ENCODE measurements at places on chromosomes 7 and 10. TPM values are rescaled to one million over a fixed set of nuclear protein-coding genes. Genes with fewer than 3 reads are reported as not detected.

PRSS1 gene
- total RNA-seq: not detected

GSTO2 gene
- 1.9 TPM for total RNA-seq

CCDC146 gene
- total RNA-seq: 12.9 TPM

CNNM2 gene
- total RNA-seq: 10.1 TPM

HOXA6 gene
- 9.1 TPM for total RNA-seq

PRKAR1B gene
- total RNA-seq: 10.1 TPM

ADRA2A gene
- total RNA-seq: 6.6 TPM

SNX10 gene
- total RNA-seq: 4.0 TPM

DNA sequence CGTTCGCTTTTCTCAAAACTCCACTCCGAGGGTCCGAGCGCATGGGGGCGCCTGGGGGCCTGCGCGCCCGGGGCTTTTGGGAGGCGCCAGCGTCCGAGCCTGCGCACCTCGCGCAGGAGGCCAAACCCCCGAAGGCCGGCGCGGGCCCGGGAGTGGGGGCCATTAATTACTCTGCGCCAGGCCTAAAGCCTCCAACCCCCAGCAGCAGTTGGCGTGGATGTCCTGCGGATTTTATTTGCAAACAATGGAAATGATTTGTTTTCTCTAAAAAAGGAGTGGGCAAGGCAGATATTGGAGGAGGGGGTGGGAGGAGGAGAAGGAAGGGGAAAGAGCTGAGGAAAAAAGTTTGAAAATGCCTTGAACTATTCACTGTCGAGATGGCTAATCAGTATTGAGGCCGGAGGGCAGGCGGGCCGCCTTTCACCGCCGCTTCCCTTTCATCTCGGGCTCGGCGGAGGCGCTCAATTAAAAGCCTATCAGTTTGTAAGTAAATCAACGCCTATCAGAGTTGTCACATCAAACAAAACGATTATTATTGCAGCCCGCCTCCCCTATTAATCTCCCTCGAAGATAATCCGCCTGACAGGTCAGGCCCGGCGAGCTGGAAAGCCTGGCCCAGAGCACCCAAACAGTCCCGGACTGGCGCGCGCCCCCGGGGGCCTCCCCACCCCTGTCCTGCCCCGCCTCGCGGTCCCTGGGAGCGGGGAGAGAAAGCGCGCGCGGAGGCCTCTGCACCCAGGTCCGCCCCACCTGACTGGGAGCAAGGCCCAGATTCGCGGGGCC, 3.4 kb upstream of the ZNF503 start:
- DNase-seq: no peak

DNA sequence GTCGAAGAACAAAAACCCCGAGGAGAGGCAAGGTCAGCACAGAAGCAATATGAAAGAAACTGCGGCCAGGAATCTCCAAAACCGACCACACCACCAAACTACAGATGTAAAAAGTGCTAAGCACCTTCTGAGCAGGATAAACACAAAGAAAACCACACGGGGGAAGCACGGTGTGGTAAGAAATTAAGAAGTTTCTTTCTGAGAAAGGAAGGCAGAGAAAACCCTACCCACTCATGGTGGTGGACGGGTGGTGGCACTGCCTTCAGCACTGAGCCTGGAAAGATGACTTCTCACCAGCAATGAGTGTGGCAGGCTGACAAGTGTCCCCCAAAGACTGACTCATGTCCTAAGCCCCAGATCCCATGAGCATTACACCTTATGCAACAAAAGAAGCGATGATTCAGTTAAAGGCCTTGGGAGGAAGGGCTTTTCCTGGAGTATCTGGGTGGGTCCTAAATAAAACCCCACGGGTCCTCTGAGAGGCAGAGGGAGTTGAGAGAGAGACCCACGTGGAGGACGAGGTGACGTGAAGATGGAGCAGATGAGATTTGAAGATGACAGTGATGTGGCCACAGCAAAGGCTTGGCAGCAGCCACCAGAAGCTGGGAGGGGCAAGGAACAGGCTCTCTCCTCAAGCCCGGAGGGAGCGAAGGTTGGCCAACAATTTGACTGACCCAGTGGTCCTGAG, 124.9 kb downstream of the DLG5 start:
- peak; percentile 41 for DNase-seq

- no peak for DNase-seq
Observed at GRCh38 chr7:40978047-40978446, 724.8 kb downstream of the INHBA start.

DNA sequence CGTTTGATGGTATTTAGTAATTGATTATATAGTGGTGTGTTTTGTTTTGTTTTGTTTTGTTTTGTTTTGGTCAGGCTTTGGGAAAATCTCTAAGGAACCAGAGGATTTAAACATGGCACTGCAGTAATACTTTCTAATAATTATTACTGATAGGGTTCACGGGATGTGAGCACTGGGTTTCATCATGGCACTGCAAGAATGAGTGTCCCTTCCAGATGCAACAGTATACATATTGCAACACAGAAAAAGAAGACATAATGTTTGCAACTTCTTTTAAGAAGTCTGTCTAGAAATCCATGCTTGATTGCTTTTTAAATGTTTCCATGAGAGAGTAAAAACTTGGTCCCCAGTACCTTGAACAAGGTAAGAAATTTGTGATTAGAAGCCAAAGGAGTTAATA, 2.2 kb upstream of the CDCA7L start:
- DNase-seq: no peak

DNA sequence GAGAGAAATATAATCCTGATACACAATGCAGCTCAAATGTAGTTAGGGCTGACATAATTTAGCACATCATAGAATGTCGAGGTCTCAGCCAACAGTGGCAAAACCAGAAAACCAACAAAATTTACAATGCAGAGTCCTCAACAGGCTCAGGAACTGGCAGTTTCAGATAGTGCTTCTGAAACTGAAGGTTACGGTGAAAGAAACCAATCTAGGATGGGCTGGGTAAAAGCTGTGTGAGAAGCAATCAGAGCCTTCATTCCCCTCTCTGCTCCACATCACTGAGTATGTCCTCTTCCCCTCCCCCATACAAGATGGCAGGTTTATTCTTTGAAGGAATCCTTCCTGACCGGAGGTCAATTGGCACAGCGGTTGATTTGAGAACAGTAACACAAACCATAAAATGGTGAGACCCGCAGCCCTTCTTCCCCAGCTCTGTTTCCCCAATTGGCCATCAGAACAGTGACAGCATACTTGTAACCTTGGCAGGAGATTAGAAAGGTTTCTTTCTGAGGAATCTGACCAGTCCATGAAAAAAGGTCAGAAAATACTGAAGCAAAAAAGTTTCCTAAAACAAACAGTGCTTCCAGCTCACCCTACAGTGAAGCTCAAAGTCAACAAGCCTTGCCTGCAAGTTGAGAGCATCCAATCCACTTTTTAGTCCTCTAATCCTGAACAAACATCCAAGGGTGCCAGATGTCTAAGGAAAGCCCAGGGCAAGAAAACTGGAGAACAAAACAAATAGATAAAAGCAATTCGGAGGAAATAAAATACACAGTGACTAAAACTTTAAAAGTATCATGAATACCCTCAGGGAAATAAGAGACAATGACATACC, 53.9 kb upstream of the IL6 start:
- no peak for DNase-seq

GRCh38 chr7:17971411-17971810, 31.1 kb upstream of the SNX13 start:
- DNase-seq: no peak

DNA sequence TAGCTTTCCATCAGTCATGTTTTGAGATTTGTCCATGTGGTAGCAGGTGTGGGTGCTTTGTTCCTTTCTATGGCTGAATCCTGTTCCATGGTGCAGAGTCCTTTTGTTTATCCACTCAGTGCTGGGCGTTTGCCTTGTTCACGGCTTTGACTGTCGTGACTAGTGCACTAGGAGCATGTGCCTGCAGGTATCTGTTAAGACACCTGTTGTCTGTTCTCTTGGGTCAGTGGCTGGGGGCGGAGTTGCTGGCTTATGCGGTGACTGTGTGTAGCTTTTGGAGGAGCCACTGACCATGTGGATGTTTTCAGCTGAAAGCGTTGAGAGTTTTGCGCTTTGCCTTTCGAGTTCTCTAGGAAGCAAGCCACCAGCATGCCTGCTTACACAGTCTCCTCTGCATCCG, 573.1 kb upstream of the FOXK1 start:
- peak; percentile 52 for DNase-seq

DNA sequence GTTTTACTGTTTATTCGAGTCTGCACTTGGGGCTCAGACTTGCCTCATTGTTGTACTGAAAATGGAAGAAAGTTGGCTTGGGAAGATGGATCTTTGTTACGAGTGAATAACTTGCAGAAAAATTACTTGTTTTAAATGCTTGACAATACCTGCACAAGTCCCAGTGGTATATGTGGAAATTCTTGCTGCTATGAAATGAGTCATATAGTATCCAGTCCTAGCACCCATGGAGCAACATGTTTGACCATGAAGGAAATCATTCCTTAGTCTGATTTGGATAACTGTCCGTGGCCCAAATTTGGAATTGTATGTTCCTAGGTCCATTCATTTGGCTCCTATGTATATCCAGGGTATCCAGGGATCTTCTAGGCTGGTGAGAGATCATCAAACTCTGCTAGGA, 1096.8 kb downstream of the KCNMA1 start:
- DNase-seq: no peak

- DNase-seq: no peak
Observed at GRCh38 chr7:130417213-130417612, 23.6 kb downstream of the CEP41 start.

GRCh38 chr10:62103857-62104256, 164.8 kb downstream of the RTKN2 start:
- no peak for DNase-seq

- DNase-seq: peak; percentile 81
Observed at GRCh38 chr10:44913350-44914081, 2.4 kb downstream of the TMEM72 start.

DNA sequence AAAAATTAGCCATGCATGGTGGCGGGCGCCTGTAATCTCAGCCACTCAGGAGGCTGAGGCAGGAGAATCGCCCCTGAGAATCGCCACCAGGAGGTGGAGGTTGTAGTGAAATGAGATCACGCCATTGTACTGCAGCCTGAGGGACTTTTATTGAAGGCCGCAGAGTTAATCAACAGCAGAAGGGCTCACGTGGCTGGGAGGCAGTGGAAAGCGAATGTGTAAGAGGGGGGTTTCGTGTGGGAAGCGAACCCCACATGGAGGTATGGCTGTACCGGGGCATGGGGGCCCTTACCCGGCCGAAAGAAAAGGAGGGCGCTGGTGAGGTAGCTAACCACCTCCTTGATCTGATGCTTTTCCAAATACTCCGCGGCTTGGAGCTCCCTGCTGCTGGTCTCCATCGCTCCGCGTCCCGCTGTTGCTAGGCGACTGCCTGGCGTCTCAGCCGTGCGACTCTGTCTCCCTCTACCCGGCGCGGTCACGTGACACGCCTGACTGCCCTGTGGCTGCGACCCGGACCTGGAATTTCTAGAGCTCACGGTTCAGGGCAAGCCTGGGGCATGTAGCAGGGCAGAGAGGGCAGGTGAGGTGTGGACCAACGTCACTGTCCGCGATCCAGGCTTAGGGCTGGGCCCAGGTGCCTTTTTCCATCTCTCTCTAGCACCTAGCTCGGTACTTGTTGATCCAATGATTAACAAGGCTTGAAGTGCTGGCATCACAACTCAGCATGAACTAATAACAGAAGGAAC, at the start of gene EFCAB10:
EFCAB10 (minus strand) TSS at position 428 of the 746 bp plus-strand sequence; CDS start at position 398, 30 bp downstream.
- peak; percentile 82 for DNase-seq

DNA sequence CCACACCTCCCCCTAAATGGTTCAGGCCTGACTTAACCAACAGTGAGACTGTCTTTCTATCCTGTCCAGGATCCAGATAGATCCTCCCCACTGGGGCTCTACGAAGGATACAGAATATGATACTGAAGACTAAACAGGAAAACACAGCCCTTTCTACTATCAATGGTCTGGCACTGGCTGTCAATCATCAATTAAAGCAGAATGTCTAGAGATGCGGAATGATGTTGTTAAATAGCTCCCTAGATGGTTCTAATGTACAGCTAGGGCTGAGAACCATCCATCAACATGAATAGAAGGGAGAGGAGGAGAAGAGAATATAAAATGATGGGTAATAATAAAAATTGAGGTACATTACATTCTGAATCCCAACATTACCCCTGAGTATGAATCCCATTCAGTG, 314.3 kb upstream of the CELF2 start:
- no peak for DNase-seq

DNA sequence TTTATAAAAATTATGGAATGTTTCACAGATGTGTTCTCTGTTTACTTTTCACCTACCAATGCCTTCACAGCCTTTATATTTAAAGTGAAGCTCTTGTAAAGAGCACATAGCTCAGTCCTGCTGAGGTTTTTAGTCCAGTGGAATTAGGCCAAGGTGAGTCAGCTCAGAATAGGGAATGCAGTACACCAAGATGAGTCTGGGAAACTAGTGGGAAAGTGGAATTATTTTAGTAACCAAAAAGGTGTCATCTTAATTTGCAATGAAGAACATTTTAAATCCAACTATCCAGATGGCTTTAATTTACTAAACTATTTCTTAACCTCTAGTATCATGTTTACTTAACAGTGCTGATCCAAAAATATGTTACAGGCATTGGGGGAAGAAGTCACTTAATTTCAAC, 236.3 kb upstream of the CTBP2 start:
- DNase-seq: no peak

DNA sequence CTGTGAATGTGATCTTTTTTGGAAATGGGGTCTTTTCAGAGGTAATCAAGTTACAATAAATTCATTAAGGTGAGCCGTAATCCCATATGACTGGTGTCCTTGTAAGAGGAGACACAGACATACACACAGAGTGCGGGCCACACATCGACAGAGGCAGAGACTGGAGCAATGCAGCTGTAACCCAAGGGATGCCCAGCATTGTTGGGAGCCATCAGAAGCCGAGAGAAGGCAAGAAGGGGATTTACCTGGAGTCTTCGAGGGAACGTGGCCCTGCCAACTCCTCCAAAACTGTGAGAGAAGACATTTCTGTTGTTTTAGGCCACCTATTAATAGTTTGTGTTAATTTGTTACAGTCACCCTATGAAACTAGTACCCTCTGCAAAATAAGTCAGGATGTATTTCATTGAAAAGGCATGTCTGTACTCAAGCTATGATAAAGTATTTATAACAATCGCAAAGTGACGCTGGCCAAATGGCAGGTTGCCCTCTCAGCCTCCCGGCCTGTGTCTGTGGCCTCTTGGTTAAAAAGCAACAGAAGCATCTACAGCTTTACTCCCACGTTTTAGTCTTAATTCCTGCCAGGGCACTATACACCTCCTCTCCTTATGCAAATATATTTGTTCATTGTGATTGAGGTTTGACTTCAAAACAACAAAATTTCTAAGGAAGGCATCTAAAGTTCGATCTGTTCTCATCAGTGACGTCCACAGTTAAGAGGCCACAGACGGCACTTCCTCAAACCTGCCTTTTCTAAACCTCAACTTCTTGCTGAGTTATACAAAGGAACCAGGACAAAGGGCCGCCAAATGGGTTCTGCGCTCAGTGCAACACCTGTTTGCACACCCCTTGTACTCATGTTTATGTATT, 46.8 kb downstream of the HIPK2 start:
- no peak for DNase-seq
